HCT116 (cell line): ENCODE measurements at places on chromosomes 16 and 17.

- H3K4me1 ChIP-seq = peaks cover 6% of the 10 kb centered on the region; the same call in 1 of the 2 replicates
- H3K27me3 ChIP-seq = no peaks in the 10 kb centered on the region
- H3K27ac ChIP-seq = no peak overlapping the region
- H3K36me3 ChIP-seq = no peaks in the 10 kb centered on the region
Measured at GRCh38 chr17:73027130-73027741, 65.3 kb downstream of the SLC39A11 start.

DNA sequence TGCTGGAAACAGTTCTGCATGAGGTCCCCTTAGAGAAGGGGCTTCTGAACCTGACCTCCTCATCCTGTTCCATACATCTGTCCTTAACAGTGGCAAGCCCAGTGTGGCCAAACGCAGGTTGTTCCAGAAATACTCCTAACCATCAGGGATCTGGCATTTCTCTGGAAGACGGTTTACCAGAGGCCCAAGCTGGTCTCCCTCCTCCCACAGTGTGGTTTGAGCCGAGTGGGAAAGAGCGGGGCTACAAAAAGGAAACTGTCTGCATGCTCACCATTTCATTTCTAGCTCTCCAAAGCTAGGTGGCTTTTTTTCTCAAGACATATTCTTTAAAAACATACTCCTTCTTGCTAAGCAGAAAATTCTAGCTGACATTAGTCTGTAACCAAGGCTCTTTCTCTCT, 6.0 kb downstream of the MXRA7 start:
- H3K4me3 ChIP-seq = no peak overlapping the region
- no peaks in the 10 kb centered on the region for H3K27me3 ChIP-seq
- no peak for DNase-seq
- H3K4me1 ChIP-seq = peaks cover 14% of the 10 kb centered on the region
- no peaks in the 10 kb centered on the region for H3K36me3 ChIP-seq
- no peak overlapping the region for H3K27ac ChIP-seq

GRCh38 chr17:75138519-75138918, 7.0 kb upstream of the NT5C start:
- no peak for DNase-seq
- no peaks in the 10 kb centered on the region for H3K27me3 ChIP-seq
- H3K4me1 ChIP-seq = peaks cover 5% of the 10 kb centered on the region; the same call in 1 of the 2 replicates
- H3K36me3 ChIP-seq = peaks cover 62% of the 10 kb centered on the region

DNA sequence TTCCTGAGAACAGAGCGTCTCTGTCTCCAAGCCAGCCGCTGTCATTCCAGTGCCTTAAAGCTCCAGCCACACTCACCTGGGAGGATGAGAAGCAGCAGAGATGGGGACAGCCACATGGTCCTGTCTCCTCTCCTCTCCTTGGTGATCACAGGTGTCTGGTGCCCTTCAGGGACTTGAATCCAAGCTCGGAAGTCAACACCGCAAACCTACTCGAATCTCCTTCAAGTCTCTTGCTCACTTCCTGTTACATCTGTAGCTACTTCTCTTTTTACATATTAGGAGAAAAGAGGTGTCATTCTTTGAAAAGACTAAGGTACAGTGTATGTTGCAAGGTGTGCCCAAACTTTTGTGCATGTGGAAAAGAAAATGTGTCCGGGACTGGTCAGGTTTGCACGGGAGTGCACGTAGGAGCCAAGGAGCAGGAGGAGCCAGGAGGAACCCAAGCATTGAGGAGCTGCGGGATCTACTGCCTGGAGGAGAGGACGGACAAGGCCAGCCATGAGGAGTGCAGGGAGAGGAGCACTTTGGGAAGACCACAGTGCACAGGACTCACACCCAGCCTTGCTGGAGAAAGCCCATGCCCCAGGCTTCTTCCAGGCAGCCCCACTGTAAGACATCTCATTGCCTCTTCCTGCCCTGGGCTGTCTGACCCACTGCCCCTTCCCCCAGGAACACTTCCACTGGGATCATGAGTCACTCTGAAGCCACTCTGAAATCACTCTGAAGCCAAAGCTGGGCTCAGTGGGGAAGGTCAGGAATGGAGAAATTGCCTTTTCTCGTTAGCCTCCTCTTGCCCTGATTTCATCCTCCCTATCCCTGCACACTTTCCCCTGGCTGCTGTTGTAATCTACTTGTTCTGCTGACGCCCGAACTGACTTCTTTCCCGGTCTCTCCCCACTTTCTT, at the start of gene CD300LD:
CD300LD (minus strand) TSS at position 197 of the 904 bp plus-strand sequence; CDS start at position 116, 81 bp downstream.
- DNase-seq = no peak
- no peaks in the 10 kb centered on the region for H3K36me3 ChIP-seq
- H3K4me1 ChIP-seq = no peaks in the 10 kb centered on the region
- peaks cover 66% of the 10 kb centered on the region for H3K27me3 ChIP-seq
- H3K27ac ChIP-seq = no peak within 1 kb of the TSS
- no peak within 1 kb of the TSS for H3K4me3 ChIP-seq

GRCh38 chr17:66829883-66830282, 5.0 kb upstream of the CACNG5 start:
- no peaks in the 10 kb centered on the region for H3K36me3 ChIP-seq
- H3K27me3 ChIP-seq = peaks cover 11% of the 10 kb centered on the region; the same call in 1 of the 2 replicates
- H3K27ac ChIP-seq = no peak overlapping the region
- H3K4me1 ChIP-seq = no peaks in the 10 kb centered on the region
- no peak for DNase-seq

DNA sequence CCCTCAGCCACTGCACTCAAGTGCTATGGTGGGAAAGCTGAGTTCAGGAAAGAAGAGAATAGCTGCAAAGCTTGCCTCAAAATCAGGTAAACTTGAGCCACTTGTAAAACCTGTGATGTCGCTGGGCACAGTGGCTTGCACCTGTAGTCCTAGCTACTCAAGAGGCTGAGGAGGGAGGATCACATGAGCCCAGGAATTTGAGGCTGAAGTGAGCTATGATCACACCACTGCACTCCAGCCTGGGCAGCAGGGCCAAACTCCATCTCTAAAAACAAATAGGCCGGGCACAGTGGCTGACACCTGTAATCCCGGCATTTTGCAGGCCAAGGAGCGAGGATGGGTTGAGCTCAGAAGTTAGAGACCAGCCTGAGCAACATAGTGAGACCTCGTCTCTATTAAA, 26.4 kb upstream of the SMURF2 start:
- H3K36me3 ChIP-seq = no peaks in the 10 kb centered on the region
- no peak overlapping the region for H3K4me3 ChIP-seq
- peak overlapping the region; percentile 22; the same call in 1 of the 2 replicates for H3K27ac ChIP-seq
- H3K4me1 ChIP-seq = peaks cover 88% of the 10 kb centered on the region
- H3K27me3 ChIP-seq = no peaks in the 10 kb centered on the region
